ENCODE measurements at places on chromosomes 1 and 21.
A peak's percentile ranks its signal among the peaks of the same experiment; 100 is the strongest.

GRCh38 chr1:39132505-39133339 is 71.8 kb upstream of the MACF1 start:
- no peak for DNase-seq

GRCh38 chr1:80403471-80403893 is 1397.0 kb upstream of the ADGRL4 start:
- no peak for DNase-seq

GRCh38 chr1:67429528-67430357 is 459 bp downstream of the SERBP1 start:
- peak; percentile 19 for DNase-seq

- no peak for DNase-seq
These were observed 13.3 kb upstream of the BARHL2 start for GRCh38 chr1:90730243-90731022.

- DNase-seq: no peak
These were observed 4.4 kb upstream of the PHC2 start for GRCh38 chr1:33435096-33435820.

DNA sequence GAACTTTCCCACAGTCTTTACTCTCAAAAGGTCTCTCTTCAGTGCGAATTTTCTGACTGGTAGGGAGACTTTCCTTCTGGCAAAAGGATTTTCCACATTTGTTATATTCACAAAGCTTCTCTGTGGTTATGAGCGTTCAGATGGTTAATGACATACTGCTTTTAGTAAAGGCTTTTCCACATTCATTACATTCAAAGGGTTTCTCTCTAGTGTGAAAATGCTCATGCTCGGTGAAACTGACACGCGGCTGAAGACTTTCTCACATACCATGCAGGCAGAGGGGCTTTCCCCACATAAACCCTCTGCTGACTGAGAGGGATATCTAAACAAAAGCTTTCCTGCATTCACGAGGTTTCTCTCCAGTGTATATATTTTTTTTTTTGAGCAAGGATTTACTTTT is 9.9 kb upstream of the KLF18 start:
- DNase-seq: no peak

DNA sequence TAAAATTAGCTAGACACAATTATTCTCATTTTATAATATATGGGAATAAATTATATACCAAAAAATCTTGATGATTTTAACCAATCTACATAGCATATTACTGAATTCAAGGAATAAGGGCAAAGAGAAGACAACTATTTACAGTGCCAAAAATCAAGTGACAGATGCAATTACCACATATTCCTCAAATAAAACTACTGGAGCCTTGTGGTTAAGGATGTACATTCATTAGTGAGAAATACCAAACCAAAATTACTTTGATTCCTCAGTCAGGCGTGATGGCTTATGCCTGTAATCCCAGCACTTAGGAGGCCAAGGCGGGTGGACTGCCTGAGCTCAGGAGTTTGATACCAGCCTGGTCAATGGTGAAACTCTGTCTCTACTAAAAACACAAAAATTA is 68.8 kb upstream of the RBM34 start:
- no peak for DNase-seq

GRCh38 chr1:199020051-199020450 is 381.2 kb downstream of the PTPRC start:
- no peak for DNase-seq

- DNase-seq: no peak
These were observed 6.2 kb downstream of the PGLYRP3 start for GRCh38 chr1:153306303-153307220.

DNA sequence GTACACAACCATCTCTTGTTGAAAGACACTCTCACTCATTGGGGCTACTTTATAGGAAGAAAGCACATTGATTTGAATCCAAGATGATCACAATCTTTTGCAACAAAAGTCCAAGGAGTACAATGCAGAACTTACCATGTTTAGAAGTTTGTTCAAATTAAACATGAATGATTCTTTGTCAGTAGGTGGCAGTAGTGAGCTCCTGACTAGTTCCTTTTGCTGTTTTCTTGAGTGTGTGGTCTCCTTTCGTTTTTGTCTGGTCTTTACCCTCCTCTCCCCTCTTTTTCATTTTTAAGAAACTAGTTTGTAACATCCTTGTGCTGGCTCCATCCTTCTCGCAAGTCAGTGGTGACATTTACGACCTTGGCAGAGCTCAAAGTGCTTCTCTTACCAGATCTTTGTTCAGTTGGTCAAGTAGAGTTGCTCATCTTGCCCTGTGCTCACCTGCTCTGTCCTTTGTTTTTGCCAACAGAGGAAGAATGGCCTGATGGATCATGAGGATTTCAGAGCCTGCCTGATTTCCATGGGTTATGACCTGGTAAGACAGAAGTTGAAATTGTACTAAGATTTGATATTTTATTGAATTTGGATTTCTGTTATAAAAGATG is 35.7 kb upstream of the MTR start:
- DNase-seq: no peak

GRCh38 chr1:178953034-178953433 is 72.7 kb upstream of the FAM20B start:
- no peak for DNase-seq

- DNase-seq: no peak
These were observed 2.2 kb downstream of the ATP1A2 start for GRCh38 chr1:160117709-160118183.

- no peak for DNase-seq
These were observed 129.8 kb downstream of the CNIH3 start for GRCh38 chr1:224745924-224746323.

- no peak for DNase-seq
These were observed 33.7 kb upstream of the AK4 start for GRCh38 chr1:65114322-65114721.

- no peak for DNase-seq
These were observed 10.9 kb downstream of the ERRFI1 start for GRCh38 chr1:8015036-8015808.

DNA sequence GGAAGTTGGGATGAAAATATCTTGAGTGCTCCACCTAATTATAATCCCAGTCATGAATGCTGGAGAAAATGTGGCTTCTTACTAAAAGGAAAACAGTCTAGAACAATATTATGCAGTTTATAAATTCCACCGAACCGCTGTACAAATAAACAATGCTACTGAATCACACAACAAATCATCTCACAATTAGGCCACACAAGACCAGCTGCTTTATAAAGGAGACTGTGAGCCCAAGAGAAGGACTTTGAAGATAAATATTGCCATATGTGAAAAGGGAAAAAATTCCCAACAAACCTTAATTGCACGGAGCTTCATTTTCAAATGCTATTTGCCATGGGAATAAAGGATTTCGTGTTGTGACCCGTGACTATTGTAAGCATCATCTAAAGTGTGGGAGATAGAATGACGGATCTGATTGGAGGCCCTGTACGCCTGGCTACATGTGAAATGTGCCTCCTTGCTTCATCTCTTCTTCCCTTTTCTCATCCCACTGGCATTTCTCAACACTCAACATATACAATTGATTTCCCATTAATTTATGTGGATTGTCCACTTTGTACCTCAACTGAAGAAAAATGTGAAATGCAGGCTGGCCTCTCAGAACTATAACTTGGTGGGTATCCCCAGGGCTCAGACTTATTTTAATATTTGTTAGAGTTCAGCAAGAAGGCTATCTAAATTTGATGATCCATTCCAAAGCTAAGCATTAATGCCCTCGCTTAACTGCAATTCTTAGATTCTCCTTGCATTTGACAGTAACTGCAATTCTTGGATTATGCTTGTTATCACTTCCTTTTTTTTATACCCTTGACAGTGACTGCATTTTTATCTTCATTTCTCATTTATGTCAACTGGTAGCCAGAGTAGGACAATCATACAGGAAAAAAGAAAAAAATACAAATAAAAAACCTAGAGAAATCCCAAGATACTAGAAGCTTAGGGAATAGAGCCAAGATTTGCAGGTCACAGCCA is 122.3 kb downstream of the TGFB2 start:
- DNase-seq: no peak

- no peak for DNase-seq
These were observed 68.8 kb downstream of the SMYD2 start for GRCh38 chr1:214349781-214350180.

- DNase-seq: no peak
These were observed 62.3 kb upstream of the ADARB1 start for GRCh38 chr21:45011911-45012661.

DNA sequence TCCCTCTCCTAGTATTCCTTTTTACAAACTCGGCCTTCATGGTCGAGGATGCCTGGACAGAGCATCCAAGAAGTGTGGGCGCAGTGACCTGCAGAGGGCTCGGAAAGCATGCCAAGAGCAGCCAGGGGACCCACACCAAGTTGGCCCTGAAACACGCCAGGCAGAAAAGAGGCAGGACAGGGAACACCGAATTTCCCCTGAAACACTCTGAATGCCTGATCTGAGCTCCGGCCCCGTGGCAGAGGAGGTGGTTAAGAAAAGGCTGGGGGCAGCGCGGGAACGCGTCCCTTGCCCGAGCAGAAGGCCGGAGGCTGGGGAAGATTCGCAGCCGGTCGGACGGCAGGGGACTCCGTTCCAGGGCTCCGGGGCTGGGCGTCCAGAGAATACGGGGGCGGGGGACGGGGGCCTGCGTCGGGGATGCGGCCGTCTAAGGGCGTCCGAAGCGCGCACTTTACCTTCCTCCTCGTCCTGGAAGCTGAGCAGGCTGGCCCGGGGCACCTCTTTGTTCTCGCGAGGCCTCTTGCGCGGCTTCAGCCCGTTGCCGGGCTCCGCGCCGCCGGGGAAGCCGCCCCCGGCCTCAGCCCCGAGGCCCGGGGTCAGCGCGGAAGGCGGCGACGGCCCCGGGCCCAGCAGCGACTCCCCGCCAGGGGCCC is 558 bp downstream of the PAXBP1 start:
- peak; percentile 49 for DNase-seq

- no peak for DNase-seq
These were observed 78.8 kb upstream of the NR5A2 start for GRCh38 chr1:199948587-199949280.

- no peak for DNase-seq
These were observed 10.7 kb downstream of the PCAT6 start for GRCh38 chr1:202821467-202821866.

DNA sequence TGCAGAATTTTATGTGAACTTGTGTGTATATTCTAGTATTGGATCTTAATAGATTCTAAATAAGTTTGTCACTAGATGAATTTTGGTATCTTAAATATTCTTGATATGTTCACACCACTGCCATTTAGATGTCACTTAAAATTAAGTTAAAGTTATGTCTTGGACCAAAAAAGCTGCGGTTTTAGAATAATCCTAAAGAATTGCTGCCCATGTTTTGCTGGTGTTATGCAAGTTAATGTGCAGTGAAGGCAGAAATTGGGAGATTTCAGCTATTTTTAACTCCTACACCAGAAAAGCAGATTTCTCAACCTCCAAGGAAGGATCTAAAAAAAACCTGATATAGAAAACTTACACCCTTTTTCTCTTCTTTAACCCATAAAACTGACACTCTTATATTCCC is 757 bp downstream of the ACADM start:
- DNase-seq: no peak

- DNase-seq: no peak
These were observed 59.8 kb downstream of the XCL1 start for GRCh38 chr1:168636200-168636599.

- no peak for DNase-seq
These were observed 82.1 kb downstream of the ROR1 start for GRCh38 chr1:63855942-63856341.

DNA sequence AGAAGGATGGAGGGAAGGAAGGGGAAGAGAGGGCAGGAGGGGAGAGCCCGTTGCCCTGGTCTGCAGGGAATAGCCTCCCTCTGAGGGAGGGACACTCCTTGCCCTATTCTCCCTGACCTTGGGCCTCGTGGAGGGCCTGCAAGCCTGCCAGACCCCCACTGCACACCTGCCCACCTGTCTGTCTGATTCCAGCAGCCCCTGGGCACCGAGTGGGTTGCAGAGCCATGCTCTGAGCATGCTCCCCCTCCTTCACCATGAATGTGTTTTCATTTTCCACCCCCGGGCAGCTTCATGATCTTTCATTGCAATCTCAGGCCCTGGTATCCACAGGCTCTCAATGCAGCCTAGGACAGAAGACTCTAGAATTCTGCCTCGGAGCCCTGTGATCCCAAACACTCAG is 5.1 kb upstream of the NPHP4 start:
- DNase-seq: no peak

- DNase-seq: peak; percentile 30
These were observed 13.3 kb downstream of the PMF1 start for GRCh38 chr1:156226116-156226538.

GRCh38 chr1:207276465-207276864 is 45.0 kb upstream of the CD55 start:
- DNase-seq: no peak

DNA sequence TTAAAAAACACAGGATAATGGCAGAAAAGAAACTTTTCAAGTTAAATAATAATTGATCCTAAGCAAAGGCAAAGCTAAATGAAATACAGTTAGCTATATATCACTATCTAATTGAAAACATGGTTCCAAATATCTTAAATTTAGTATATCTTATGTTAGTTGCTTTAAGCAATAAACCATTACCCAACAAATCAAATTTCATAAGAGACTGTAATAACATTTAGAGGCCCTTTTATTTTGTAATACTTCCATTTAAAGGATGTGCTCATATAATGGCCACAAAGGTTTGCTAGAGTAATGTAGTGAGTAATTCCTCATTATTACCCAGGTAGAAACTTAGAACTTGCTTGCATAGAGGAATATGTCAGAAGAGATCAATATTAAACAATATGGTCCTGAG is 32.3 kb downstream of the RPL5 start:
- DNase-seq: no peak

DNA sequence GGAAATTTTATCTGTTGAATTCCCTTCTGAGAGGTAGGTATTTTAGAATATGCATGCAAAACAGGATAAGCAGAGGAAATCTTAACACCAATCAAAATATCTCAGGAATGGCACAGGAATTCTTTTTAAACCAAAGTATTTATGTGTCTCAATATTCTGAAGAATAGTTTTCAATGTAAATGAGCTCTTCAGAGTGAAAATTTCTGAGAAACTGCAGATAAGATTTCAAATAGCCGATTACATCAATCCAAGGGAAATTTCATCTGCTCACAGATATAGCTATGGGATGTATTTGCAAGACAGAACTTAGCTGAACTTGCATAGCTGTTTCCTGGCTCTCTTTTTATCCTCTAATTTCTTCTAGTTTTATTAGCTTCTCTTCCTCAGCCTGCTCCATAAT is 209.5 kb downstream of the GRIK1 start:
- DNase-seq: no peak

DNA sequence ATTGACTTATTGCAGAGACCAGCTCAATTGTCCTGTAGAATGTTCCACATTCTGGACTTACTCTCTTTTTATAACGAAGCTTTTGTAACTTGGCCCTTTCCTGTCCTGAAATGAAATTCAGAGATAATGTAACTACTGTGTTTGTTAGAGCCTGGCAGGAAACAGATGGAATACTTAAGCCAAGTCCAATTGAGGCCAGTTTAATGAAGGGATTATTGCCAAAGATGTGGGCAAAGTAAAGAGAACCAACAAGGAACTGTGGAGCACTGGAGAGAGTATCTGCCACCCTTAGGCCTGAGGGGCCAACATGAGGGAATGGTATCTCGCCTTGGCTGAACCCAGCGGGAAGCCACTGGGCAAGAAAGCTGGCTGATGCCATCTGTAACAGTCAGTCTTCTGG is 32.9 kb downstream of the MFSD2A start:
- no peak for DNase-seq

- DNase-seq: no peak
These were observed 137.1 kb upstream of the KLHDC7A start for GRCh38 chr1:18343581-18343980.

All from NK-92 treated with Interleukin-12 subunit alpha and Interleukin-12 subunit beta, amount 100 ng/mL, for 24 hours (cell line).